ENCODE measurements at places on chromosomes 2 and 18.

GRCh38 chr2:109275120-109276012 lies 146.4 kb downstream of the SH3RF3 start:
- DNase-seq: no peak

GRCh38 chr2:237351796-237352195 lies 62.2 kb downstream of the COL6A3 start:
- DNase-seq: no peak

DNA sequence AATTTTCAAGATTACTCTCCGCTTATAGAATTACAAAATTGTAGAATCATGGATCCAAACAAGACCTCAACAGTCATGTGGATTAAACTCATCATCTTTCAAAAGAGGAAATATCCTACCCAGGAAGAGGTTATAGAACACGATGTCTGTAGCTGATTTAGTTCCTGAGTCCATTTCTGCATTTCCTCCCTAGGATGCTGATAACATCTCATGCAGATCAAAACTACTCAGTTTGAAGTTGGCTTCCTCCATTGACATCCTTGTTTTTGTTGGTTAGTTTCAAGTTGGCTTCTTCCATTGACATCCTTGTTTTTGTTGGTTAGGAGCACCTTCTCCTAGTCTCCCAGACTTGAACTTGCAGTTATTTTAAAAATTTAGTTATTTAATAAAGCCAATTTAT lies 147.5 kb downstream of the PARD3B start:
- DNase-seq: no peak

- DNase-seq: no peak
These were observed 69.6 kb upstream of the DNMT3A start for GRCh38 chr2:25411281-25411680.

- no peak for DNase-seq
These were observed 58.1 kb downstream of the MAP3K19 start for GRCh38 chr2:134988994-134989605.

- DNase-seq: no peak
These were observed 118.3 kb upstream of the CAB39 start for GRCh38 chr2:230594286-230594840.

GRCh38 chr2:217887841-217888701 lies 114.7 kb downstream of the TNS1 start:
- no peak for DNase-seq

DNA sequence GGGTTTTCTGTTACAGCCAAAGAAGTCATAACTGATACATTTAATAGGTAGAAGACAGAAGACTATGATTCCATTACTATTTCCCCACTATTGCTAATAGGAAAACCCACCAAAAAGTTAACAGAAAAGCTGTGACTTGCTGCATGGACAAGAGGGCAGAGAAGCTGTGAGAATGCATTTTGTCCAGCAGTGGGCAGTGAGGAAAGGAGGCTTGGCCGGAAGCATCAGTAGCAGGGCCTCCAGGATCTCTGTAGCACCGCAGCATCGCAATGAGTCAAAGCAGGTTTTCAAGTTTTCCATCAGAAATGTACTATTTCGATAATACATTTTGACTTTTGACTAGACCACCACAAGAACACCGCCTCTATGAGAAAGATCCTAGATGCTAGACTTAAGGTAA lies 24.9 kb downstream of the MYO5B start:
- no peak for DNase-seq

DNA sequence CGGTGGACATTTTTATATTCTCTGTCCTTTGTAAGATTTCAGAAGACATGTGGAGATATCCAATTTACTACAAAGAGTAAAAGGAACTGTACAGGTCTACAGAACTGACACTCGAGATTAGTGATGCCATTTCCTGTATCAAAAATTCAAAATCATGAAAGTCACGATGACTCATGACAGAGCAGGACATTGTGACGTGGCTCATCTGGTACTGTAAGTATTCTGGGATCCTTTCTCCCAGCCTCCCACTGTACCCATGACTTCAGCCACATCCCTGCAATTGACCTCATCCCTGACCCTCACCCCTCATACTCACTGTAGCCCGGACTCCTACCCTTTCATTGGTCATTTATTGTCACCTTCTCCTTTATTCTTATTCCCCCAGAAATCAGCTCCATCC lies 736.5 kb downstream of the EPHA4 start:
- DNase-seq: no peak

DNA sequence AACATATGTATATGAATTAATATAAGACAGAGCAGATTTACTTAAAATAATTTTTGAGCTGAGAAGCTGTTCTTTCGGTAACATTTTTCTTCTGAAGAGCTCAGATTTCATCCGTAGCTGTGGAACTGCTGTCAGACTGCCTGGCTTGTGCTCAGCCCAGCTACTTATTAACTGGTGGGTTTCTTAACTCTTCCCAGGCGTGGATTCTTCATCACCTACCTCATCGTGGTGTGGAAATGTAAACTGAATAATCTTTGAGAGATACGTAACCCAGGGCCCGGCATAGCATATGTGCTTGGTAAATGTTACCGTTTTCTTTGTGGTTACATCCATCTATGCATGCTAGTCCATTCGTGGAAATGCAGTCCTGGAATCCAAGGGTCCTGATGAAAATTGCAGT lies 145.0 kb downstream of the MCFD2 start:
- DNase-seq: no peak

- no peak for DNase-seq
These were observed 82.4 kb upstream of the HPCAL1 start for GRCh38 chr2:10220045-10220901.

DNA sequence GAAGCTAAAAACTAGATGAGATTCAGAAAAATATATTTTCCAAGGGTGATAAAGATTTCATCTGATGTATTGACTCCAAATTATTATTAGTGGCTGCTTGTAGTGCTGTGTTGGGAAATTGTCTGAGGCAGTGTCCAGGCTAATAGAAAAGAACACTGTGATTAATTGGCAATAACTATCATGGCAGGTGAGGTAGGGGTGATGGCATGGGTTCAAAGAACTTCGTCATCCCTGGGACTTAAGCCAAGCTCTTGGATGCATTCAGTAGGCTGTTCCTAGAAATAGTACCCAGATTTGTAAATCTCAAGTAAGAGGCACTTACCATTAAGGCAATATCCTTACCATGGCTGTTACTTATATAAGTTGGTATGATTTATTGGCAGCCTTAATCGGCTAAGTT lies 13.2 kb upstream of the RAPGEF4 start:
- DNase-seq: no peak

GRCh38 chr2:150120326-150120955 lies 367.0 kb downstream of the RND3 start:
- DNase-seq: no peak

DNA sequence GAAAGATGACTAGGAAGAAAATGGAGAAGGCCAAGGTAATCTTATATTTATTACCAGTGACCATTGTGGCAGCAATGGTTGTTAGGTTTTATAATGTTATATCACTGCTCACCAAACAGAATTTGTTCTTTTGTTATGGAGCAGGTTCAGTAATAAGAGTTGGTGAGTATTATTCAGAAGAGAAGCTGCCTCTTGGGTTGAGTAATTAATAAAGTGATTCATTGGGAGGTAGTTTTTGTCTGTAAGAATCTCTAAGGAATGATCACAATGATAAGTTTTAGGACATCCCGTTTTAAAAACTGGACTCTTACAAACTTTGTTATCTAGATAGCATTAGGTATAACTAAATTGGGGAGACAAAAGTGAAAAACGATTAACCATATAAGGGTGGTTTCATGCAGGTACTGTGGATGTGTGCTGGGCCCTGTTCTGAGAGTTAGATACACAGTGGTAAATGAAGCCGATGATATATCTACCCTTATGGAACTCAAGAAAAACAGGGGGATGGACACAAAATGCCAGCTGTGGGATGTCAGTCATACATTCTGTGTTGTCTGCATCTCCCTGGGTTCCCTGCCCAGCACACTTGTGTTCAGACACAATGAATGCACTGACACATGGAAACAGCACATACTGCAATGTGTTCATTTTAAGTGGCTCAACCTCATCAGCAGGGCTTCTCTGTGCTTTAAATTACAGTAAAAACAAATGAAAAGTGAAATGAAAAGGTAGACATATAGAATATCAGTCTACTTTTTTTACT lies 7.5 kb downstream of the MAP4K4 start:
- DNase-seq: no peak

DNA sequence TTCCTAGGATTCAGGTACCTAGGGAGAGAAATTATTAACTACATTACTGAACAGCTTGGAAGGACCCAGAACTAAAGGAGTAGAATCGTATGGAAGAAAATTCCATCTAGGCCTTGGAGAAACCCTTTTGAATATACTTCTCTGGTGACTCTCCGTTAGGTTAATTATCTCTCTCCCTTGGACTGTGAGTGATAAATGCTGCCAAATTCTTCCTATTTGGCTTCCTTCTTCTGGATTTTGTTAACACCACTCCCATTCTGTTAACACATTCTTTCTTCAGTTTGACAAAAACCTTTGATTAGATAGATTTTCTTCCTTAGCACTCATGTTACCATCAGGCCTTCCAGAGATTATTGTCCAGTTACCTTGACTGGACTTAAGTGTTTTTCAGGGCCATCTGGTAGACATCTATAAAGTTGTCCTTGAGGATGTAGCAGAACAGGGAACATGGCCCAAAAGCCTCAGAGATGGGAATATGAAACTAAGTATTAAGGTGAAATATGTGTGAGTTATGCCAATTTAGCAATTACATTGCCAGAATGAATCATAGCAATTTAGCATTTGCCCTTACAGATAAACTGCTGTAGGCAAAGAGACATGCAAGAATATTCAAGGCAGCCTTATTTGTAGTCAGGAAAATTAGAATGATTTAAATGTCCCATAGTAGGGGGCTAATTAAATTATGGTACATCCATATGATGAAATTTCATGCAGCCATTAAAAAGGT lies 6.7 kb downstream of the CYP27A1 start:
- DNase-seq: no peak

- DNase-seq: no peak
These were observed 4.9 kb upstream of the TMEM200C start for GRCh38 chr18:5900262-5900661.

DNA sequence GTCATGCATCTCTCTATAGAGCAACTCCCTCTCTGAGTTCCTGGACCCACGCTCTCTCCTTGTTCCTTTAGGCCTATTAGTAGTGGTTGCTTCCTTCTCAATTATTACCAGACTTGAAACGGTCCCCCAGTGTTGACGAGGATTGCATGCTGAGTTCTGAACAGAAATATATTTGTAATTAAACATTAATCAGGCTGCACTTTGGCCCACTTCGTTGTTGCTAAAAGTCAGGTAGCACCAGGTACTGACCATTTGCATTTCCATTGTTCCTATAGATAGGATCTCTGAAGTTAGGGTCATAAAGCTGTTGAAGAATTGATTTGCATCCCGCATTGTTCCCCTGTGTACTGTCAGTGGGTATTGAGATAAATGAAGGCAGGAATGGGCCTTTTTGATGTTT lies 36.9 kb upstream of the TTR start:
- DNase-seq: no peak

DNA sequence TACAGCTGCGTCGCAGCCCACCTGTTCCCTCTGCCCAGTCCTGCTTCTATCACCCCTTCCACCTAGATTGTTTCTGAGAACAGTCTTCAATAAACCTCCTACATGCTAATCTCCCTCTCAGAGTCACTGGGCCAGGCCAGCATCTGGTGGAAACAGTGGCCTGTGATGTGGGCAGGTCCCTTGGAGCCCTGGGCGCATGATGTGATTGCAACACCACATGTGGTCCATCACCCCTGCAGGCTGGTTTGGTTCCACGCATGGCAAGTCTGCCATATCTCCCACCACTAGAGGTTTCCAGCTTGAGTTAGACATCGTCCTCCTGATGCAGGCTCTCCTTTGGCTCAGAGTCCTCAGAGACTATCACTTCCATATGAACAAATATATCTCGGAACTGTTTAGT lies 83.5 kb downstream of the PRKCE start:
- no peak for DNase-seq

- no peak for DNase-seq
These were observed 5.6 kb downstream of the ZAP70 start for GRCh38 chr2:97718942-97719341.

DNA sequence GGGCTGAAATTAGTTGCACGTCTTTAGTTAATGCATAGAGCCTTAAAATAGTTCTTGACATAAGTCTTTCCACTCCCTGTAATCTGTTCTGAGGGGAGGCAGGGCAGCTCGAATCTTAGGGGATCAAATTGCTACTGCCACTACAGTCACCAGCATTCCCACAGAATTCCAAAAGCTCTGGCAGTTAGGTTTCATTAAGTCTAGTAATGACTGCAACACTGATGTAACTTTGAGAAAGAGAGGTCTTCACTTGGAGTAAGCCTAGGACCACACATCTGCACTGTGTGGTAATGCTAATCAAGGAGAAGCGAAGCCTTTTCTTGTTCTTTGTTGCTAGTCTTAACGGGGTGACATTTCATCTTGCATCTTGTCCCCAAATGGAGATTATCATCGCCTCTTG lies 19.3 kb upstream of the NCK2 start:
- DNase-seq: no peak

DNA sequence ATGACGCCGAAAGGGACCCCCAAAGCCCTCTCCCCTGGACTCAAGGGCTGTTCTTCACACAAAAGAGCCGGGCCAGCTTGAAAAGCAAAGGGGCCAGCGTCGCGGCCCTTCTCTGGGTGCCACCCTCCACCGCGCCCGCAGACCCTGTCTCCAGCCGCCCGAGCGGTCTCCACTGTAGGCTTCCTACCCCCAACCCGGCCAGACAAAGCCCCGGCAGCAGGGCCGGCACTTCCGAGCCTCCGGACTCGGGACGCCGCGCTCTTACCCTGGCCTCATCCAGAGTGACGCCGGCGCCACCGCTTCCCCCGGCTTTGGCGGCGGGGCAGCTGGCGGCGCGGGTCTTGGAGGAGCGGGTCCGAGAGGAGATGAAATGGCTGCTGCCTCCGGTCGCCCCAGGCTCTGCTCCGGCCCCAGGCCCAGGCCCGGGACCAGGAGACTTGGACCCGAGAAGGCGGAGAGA lies 603 bp downstream of the ATAD2B start:
- DNase-seq: no peak

DNA sequence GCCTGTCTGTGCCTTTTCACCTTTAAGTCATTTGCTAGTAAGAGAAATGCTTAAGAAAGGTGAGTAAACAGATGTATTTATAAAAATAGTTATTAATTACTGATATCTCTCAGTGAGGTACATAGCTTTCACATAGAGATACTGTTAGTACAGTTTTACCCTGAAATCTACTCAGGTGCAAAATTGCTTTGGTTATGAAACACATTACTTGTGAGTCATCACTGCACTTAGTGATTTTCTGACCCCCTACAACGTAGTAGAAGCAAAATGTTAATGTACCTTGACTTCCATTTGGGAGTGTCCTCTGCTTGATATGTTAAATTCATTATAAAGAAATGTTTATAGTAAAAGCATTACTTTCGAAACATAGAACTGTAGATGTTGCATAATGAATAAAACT lies 6.5 kb downstream of the GLS start:
- no peak for DNase-seq

DNA sequence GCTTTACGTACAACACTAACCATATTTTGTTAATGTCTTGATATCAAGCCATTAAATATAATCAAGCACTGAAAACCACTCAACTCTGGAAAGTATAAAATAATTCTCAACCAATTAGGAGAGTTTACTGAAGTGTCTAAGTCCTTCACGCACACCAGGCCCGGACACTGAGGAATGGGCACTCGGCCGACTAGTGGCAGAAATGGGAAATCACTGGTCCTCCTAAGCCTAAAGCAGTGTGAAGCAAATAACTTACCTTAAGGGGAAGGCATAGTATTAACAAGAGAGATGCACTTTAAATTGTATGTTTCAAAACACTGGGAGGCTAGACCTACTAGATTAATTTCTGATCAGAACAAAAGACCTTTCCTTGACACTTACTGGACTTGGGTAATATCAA lies 45.7 kb downstream of the FAM210A start:
- no peak for DNase-seq

Measured in stimulated activated CD8-positive, alpha-beta memory T cell treated with anti-CD3 and anti-CD28 coated beads, Interleukin-4, amount 100 ng/mL, for 4 hours (primary cell).